ENCODE measurements at places on chromosomes 7 and 10.
A peak's percentile ranks its signal among the peaks of the same experiment; 100 is the strongest.

- DNase-seq, result no peak
Measured at GRCh38 chr7:94907026-94907810, at the start of gene PPP1R9A. PPP1R9A (plus strand) TSS chr7:94907594; CDS start chr7:94910114, 2,520 bp downstream.

GRCh38 chr7:109955986-109956385 lies 1134.9 kb upstream of the LRRN3 start:
- DNase-seq, result no peak

GRCh38 chr10:105967256-105967655 lies 1197.2 kb downstream of the SORCS1 start:
- no peak for DNase-seq

DNA sequence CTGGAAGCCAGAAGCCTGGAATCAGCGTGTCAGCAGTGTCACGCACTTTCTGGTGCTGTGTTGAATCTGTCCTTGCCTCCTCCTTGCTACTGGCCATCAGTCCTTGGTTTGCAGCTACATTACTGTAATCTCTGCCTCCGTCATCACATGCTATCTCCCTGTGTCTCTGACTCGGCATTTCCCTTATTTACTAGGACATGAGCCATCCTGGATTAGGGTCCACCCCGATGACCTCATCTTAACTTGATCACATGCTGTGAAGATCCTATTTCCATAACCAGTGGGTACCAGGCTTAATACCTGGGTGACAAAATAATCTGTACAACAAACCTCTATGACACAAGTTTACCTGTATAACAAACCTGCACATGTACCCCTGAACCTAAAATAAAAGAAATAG lies 518.0 kb upstream of the KLF6 start:
- DNase-seq, result no peak

GRCh38 chr7:135965602-135966001 lies 11.6 kb downstream of the MTPN start:
- DNase-seq, result peak; percentile 16

DNA sequence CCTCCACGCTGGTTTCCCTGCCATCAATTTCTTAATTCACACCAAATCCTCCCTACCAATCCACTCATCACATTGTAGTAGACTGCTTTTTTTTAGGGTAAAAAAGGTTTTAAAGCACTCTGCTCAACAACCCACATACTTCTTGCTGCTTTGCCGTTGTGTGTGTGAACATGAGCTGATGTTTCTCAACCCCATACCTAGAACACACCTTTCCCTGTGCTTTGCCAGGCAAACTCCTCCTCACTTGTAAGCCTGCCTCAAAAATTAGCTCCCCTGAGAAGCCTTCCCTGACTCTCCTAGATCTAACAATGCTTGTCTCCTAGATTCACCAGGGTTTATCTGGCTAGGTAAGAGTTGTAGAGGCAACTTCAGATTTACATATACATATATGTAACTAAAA lies 119.0 kb upstream of the FAM133B start:
- DNase-seq, result no peak

DNA sequence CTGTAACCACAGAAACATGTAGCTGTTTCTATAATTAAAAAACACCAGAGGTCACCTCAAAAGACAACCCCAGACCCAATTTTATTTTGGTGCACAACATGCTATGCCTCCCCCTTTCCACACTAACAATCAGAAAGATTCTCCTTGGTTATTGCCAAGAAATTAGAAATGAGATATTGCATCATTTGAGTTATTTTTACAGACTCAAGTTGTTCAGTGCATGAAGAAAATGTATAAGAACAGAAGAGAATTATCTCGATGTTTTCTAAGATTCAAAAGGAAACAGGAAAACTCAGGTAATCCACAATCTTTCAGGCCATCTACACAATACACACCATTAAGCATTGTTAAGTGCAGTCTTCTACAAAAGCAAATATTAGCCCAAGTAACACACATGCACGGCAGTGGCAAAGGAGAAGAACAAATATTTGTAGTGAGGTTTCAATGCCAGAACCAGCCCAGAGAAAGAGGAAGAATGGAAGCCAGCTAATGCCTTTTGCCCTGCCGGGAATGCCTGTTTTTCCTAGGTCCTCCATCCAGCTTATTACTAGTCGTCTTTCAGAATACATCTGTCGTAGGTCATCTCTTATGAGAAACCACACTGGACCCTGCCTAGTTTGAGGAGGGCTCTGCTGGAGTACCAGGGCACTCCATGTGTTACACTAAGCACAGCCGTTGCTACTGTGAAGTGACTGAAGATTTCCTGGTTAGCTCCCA lies 67.6 kb upstream of the C1GALT1 start:
- peak; percentile 22 for DNase-seq

- DNase-seq, result no peak
Measured at GRCh38 chr7:106423821-106424475, 139.2 kb upstream of the NAMPT start.

- no peak for DNase-seq
Measured at GRCh38 chr10:36899652-36900051, 225.7 kb upstream of the ANKRD30A start.

- peak; percentile 45 for DNase-seq
Measured at GRCh38 chr7:13989126-13989948, at the start of gene ETV1. ETV1 (minus strand) TSS chr7:13989666; CDS start chr7:13989052, 614 bp downstream.

GRCh38 chr10:73907841-73908517 lies 3.0 kb upstream of the PLAU start:
- DNase-seq, result peak; percentile 100

- no peak for DNase-seq
Measured at GRCh38 chr10:17348501-17349349, 105.7 kb downstream of the ST8SIA6 start.

DNA sequence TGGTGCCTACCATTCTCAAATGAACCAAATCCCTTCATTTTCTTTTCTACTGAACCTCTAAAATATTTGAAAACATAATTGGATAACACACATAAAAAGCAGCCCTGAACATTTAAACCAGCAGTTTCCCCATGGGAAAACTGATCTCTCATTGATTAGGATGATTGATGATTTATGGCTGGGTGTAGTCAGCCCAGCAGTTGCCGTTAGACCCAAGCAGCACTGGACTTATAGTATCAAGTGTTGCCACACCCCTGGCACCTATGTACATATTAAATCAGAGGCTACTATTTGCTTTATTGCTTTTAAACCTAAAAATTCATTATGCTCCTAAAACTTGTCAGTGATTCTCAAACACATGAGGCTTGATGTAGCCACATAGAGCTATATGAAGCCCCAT lies 20.2 kb upstream of the SLC25A13 start:
- DNase-seq, result no peak

- DNase-seq, result peak; percentile 23
Measured at GRCh38 chr7:20597339-20597738, 18.1 kb upstream of the ABCB5 start.

Data from MV-4-11 (cell line).